Stimulated activated CD4-positive, alpha-beta T cell treated with anti-CD3 and anti-CD28 coated beads, Interleukin-15, amount 100 ng/mL, for 1 hour (primary cell): ENCODE measurements at places on chromosomes 7 and 10.

- no peak for DNase-seq
Measured at GRCh38 chr7:16594061-16594460, 51.5 kb downstream of the ANKMY2 start.

GRCh38 chr10:89007129-89007893, 16.7 kb downstream of the FAS start:
- DNase-seq = no peak

- DNase-seq = no peak
Measured at GRCh38 chr7:116788572-116789197, 73.7 kb upstream of the CAPZA2 start.

DNA sequence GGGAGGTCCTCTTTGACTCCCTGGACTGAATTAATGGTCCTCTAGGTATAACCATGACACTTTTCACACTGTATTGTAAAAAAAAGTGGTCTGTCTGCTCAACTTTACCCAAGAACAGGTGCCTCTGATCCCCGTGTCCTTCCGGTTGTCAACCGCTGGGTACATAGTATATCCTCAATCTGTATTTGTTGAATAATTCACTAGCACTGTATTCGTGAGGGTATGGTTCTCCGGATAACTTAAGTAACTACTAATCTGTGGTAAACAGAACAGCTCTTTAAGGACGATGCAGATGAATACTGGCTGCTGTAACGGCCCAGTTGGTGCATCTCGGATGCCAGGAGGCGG, 472 bp upstream of the ADAM22 start:
- no peak for DNase-seq

- no peak for DNase-seq
Measured at GRCh38 chr7:138167222-138167621, 91.0 kb downstream of the AKR1D1 start.

DNA sequence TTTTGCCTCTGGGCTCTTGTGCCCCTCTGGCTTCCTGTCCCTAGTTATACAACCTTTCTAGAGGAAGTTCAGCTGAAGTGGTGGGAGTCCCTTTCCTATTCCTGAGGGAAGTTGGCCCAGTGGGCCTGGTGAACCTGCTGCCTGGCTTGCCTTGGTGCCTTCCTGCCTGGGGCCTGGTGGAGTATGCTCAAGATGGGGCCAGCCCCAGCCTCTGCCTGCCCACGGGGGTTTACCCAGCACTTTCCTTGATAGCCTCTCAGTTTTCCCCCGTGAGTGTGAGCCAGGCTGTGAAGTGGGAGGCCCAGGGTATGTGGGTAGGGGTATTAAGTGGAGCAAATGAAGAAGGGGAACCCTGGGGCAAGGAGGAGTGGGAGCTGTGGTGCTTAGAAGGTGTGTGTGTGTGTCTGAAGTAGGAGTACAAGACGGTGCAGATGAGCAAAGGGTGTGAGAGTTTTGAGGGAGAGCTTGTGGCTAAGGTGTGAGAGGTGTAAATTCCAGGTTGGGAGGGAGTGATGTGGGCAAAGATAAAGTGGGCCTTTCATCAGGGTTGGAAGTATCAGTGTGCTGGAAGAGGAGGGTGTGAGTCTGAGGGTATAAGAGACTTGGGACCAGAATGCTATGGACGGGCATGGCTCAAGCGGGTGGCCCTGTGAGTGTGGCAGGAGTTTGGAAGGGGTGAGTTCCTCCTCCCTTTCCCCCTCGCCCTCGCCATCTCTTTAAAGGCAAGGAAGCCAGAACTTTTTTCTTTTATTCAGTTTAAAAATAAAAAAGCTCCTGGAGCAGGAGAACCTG, 10.9 kb upstream of the PAX2 start:
- DNase-seq = no peak

GRCh38 chr7:127858915-127859189, 172.4 kb downstream of the LRRC4 start:
- DNase-seq = no peak

GRCh38 chr7:68217426-68217825, 1220.8 kb downstream of the TYW1 start:
- DNase-seq = no peak
